Upper lobe of right lung (tissue), 1 donor: ENCODE measurements at places on chromosomes 3 and 15. TPM values are rescaled to one million over a fixed set of nuclear protein-coding genes. Genes with fewer than 3 reads are reported as not detected.

DNA sequence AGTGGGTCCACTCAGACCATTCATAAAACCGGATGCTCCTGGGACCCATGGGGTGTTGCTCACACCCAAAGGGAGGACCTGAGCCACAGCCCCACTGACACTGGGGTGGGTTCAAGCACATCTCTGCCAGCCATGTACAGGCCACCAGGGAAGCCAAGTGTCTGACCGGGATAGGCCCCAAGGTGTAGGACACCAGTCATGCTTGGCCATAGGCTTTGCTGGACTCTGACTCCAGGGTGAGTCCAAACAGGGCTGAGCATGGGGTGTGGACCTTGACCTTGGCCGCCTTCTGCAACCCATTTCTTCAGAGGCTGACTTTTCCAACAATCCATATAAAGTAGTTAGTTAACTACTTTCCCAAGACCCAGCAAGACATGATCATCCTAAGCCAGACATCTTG, 31.4 kb upstream of the DUSP7 start:
- H3K27ac ChIP-seq: no peak overlapping the region
- DNase-seq: peak; percentile 29
- H3K4me1 ChIP-seq: peaks cover 50% of the 10 kb centered on the region

DNA sequence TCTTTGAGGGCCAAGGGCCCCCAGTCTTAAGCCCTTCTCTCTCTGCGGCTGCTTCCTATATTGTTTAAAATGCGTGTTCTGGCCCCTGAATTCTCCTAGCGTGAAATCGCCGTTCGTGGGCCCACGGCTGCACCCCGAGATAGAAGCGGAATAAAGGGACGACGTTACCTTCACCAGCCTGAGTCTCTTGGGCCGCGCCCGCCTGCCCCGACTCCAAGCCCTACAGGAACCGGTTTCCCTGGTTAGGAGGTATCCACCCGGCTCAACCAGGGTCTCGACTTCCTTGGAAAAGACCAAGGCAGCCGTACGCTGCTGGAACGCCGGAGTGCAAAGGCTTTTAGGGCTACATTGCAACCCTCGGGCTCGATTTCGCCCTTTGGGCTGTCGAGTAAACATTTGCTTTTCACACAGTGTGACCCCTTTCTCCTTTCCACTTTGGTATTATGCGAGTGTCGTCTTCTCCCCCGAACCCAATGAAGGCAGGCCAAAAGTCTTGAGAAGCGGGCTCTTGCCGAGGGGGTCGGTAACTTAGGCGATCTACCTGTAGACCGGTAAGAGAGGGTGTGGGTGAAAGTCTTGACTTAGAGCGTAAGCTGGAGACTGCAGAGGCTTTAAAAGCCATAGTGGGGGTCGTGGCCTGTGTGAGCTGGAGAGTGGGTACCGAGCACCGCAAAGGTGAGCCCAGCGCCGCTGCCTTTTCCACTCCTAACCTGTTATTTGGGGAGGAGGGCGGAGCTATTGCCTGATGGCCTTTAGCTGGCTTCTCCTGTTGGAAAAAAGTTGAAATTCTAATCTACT, 2.0 kb downstream of the TRIM71 start:
- H3K27me3 ChIP-seq: peaks cover 35% of the 10 kb centered on the region
- peak; percentile 77 for DNase-seq
- H3K4me3 ChIP-seq: peak overlapping the region; percentile 56
- peak overlapping the region; percentile 60 for H3K27ac ChIP-seq

DNA sequence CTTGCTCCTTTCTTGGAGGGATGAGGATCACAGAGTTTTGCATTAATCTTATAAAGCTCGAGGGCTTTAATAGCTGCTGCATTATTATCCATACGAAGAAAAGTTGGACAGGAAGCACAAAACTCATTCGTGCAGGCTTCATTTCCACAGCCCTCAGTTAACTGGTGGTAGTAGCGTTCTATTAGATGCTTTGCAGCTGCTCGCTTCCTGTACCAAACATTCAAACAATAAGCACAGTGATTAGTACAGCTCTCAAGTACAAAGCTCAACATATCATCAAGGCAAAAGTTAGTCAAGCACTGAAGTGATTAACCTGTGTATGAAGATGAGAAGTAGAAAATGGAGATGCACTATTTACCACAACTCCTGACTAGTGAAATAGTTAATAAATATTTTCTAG, 63.3 kb downstream of the UBE3A start:
- no peak overlapping the region for H3K27ac ChIP-seq
- no peak for DNase-seq
- no peak overlapping the region for H3K4me3 ChIP-seq
- no peaks in the 10 kb centered on the region for H3K27me3 ChIP-seq
- peaks cover 38% of the 10 kb centered on the region for H3K36me3 ChIP-seq

- peaks cover 1% of the 10 kb centered on the region for H3K4me1 ChIP-seq
- no peak overlapping the region for H3K27ac ChIP-seq
- no peaks in the 10 kb centered on the region for H3K36me3 ChIP-seq
- no peak for DNase-seq
- H3K27me3 ChIP-seq: no peaks in the 10 kb centered on the region
Observed at GRCh38 chr15:40062816-40063562, 24.0 kb upstream of the SRP14 start.

- no peak for DNase-seq
- H3K4me3 ChIP-seq: no peak overlapping the region
- H3K27ac ChIP-seq: no peak overlapping the region
- no peaks in the 10 kb centered on the region for H3K36me3 ChIP-seq
- no peaks in the 10 kb centered on the region for H3K4me1 ChIP-seq
Observed at GRCh38 chr3:37161351-37161750, 13.0 kb downstream of the LRRFIP2 start.

- no peak for DNase-seq
- H3K4me1 ChIP-seq: no peaks in the 10 kb centered on the region
Observed at GRCh38 chr3:34973586-34973985, 665.7 kb upstream of the ARPP21 start.

The LTK gene
- 15.1 TPM for total RNA-seq

The ALDH1L1 gene
- 3.3 TPM for total RNA-seq
